ENCODE measurements at places on chromosomes 4 and X. TPM values are rescaled to one million over a fixed set of nuclear protein-coding genes. Genes with fewer than 3 reads are reported as not detected.

GRCh38 chrX:132924426-132924825 lies 34.0 kb downstream of the HS6ST2 start:
- H3K36me3 ChIP-seq: no peaks in the 10 kb centered on the region
- no peaks in the 10 kb centered on the region for H3K27me3 ChIP-seq
- no peak overlapping the region for H3K27ac ChIP-seq
- DNase-seq: no peak
- H3K4me1 ChIP-seq: no peaks in the 10 kb centered on the region
- H3K4me3 ChIP-seq: no peak overlapping the region

DNA sequence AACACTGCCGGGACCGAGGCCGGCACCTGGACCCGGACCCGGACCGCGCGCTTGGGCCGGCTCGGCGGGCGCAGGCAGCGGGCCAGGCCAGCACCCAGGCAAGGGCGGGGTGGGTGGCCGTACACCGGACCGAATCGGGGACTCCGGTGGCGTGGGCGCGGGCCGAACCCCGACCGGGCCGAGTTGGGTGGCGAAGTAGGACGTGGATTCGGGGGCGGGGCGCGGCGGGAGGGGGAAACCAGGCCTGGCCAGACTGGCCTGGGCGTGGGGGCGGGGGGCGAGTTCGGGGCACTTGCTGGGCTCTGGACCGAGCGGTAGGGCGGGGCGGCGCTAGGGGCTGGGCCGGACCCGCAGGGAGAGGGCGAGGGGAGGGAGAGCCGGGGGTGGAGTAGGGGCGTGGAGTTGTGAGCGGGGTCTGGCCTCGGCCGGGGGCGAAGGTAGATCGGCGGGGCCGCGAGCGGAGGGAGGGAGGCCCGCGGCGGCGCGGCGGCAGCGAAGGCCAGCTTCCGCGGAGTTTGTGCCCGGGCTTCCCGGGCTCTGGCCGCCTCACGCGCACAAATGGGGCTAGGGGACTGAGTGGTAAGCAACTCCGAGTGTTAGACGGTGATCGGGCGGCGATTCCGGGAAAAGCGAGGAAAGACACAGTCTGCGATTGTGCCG lies 1.8 kb upstream of the BCORL1 start:
- no peaks in the 10 kb centered on the region for H3K27me3 ChIP-seq
- peaks cover 7% of the 10 kb centered on the region for H3K4me1 ChIP-seq
- no peak overlapping the region for H3K27ac ChIP-seq
- H3K36me3 ChIP-seq: no peaks in the 10 kb centered on the region

- H3K27ac ChIP-seq: peak overlapping the region; percentile 84
- H3K36me3 ChIP-seq: peaks cover 5% of the 10 kb centered on the region
- peak; percentile 82 for DNase-seq
- peak overlapping the region; percentile 30 for H3K4me3 ChIP-seq
These were observed 16.4 kb downstream of the TMEM154 start for GRCh38 chr4:152663203-152664066.

DNA sequence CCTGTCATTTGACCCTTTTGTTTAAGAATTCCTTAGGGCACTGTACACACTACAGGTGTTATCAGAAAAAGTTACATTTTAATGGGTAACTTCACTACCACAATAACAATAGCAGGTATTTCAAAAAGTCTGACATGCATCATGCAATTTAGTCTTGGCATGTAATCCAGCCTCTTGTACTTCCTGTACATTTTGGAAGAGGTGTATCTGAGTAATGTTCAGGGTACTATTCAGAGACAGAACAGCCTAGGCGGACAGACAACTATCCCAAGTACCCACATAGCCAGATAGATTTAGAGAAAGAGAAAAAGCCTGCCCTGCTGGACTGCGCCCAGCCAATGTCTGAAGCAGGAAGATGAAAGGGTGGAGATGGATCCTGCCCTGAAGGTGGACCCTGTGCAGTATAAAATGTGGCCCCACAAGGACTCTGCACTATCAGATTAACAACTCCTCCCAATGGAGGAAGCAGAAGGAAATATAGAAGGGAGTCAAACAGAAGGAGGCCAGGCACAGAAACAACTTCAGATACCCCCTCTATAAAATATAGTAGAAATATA lies 8.5 kb downstream of the UGT2B7 start:
- no peak for DNase-seq
- H3K27me3 ChIP-seq: no peaks in the 10 kb centered on the region
- no peaks in the 10 kb centered on the region for H3K36me3 ChIP-seq
- H3K4me1 ChIP-seq: no peaks in the 10 kb centered on the region
- no peak overlapping the region for H3K4me3 ChIP-seq

DNA sequence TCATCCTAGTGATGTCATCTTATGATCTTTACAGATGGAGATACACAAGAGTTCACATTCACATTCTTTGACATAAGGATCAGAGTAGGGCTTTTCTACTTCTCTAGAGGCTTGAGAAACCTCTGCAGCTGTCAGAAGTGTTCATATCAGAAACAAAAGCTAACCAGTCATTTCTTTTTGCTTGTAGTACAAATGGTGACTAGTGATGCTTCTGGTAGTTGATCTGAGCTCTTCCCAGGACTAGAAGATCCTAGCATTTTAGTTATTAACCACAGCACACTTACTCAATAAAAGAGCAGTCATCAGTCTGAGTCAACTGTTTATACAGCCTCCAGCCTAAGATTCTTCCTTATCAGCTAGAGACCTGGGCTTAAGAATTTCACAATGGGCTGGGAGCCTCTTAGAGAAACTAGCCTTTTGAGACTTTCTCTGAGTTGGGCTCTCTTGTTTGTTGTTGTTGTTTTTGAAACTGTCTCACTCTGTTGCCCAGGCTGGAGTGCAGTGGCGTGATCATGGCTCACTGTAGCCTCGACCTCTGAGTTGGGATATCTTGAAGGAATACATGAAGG lies 84.1 kb downstream of the TMEM164 start:
- H3K27ac ChIP-seq: no peak overlapping the region
- no peaks in the 10 kb centered on the region for H3K27me3 ChIP-seq
- no peak for DNase-seq
- no peak overlapping the region for H3K4me3 ChIP-seq
- no peaks in the 10 kb centered on the region for H3K36me3 ChIP-seq
- peaks cover 10% of the 10 kb centered on the region for H3K4me1 ChIP-seq

The FGFBP1 gene
- not detected for total RNA-seq

GRCh38 chr4:66647926-66648325 lies 897.4 kb downstream of the CENPC start:
- no peak overlapping the region for H3K27ac ChIP-seq
- no peaks in the 10 kb centered on the region for H3K36me3 ChIP-seq
- no peaks in the 10 kb centered on the region for H3K27me3 ChIP-seq
- DNase-seq: no peak

The C4orf51 gene
- not detected for total RNA-seq

GRCh38 chrX:68953331-68953730 lies 124.5 kb downstream of the EFNB1 start:
- H3K4me3 ChIP-seq: no peak overlapping the region
- H3K36me3 ChIP-seq: no peaks in the 10 kb centered on the region
- no peaks in the 10 kb centered on the region for H3K4me1 ChIP-seq

The WDR17 gene
- total RNA-seq: 8.8 TPM

The NLRP2B gene
- not detected for total RNA-seq

Data from B cell (primary cell).